ENCODE measurements at places on chromosomes 5 and 9.
A peak's percentile ranks its signal among the peaks of the same experiment; 100 is the strongest.

GRCh38 chr9:79742110-79742721 lies 170.5 kb downstream of the TLE4 start:
- no peak for DNase-seq

DNA sequence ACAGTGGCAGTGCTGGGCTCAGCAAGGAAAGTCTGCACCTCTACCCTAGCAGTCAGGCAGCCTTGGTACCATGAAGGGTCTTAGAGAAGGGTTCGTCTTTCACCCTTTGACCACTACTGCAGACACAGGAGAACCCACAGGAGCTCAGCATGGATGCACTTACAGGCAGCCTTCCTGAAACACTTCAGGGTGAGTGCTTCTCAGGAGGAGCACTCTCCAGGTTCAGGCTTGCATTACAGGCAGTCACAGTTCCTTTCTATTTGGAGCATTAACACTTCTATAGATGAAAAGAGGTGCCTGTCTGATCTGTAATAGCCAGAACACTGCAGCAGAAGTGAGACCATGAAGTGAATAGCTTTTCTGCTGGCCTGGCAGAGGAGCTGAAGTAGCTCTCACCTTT lies 8.7 kb upstream of the CYLC2 start:
- DNase-seq, result no peak

- DNase-seq, result no peak
Measured at GRCh38 chr9:81145331-81145963, 543.9 kb downstream of the TLE1 start.

DNA sequence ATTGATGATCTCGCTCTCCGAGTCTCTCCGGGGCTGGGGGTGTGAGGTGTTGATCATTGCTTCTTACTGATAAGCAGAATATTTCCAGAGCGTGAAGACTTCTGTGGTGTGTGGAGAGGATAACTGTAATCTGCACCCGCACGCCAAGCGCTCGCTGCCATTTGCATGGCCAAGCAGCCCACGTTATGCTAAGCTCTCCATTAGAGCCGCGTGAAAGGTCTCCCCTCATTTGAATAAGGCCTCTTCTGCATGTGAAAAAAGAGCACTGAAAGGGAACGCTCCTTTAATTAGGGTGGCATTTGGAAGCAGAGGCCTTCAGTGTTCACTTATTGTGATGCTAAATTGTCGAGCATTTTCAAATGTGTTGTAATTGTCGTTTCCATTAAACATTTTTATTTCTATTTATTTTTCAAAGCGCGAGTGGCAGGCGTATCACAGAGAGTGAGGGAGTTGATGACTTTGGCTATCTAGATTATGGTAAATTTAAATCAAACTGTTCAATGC lies 163.6 kb upstream of the IRX2 start:
- no peak for DNase-seq

DNA sequence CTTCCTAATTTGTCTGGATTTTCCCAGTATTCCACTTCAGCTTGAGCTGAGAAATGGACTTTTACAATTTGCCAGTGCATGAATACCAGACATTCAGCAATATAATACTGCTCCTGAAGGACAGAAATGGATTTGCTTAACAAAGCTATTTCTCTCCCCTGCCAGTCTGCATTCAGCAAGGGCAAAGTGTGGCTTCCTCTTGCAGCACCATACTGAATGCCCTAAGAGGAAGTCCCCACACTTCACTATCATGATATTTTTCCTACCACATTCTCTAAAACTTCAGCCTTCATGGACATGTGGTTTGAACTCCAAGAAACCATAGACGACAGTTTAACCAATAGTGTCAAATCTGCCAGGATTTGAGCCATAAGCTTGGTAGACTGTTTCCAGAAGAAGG lies 19.8 kb upstream of the TLE4 start:
- no peak for DNase-seq

- DNase-seq, result no peak
Measured at GRCh38 chr5:98513380-98513779, 260.1 kb upstream of the RGMB start.

DNA sequence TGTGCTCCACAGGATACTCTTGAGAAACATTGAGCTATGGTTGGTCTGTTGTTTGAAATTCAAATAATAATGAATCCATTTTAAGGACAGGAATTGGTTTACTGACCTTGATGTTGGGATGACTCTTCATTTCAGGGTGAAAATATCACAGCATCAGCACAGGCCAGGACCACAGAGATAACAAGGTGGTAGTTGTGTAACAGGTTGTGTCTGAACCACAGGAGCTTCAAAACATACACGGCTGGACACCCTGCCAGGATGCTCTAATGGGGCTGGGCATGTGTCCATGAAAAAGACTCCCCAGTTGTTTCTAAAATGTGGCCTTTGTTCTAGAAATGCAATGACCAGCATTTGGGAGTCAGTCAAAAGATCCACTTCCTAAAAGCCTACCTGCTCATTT lies 69.8 kb downstream of the ACO1 start:
- DNase-seq, result no peak

DNA sequence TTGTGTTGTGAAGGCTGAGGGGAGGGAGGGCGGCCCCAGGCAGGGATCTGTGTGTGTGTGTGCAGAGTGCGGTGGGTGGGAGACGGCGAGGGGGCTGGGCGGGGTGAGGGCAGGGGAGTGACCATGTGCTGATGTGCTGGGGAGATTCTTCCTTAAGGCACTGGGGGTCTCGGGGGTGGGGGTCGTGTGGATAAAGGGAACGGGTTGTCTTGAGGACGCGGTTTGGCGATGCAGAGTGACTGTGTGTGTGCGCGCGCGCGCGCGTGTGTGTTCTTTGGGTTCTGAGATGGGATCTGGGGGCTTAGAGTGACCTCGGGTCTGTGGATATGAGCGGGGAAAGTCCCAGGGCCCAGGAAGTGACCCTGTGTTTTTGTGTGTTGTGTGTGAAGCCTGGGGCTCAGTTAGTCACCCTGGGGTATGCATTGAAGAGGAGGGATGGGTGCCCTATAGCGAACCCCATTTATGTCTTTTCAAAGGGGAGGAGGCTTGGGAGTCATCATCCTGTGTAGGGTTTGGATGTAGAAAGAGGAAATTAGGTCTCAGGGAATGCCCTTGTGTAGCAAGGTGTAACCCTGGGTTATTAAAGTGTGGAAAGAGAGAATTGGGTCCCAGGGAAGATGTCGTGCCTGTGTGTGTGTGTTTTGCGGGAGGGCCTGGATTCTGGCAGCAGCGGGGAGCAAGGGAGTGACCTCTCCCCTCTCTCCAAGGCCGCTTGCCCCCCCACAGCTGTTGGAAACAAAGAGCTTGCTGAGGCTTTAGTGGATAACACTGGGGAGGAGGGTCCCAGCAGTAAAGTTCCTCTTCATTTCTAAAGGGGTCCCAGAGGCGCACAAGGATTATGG lies 1.4 kb downstream of the TMEFF1 start:
- DNase-seq, result no peak

DNA sequence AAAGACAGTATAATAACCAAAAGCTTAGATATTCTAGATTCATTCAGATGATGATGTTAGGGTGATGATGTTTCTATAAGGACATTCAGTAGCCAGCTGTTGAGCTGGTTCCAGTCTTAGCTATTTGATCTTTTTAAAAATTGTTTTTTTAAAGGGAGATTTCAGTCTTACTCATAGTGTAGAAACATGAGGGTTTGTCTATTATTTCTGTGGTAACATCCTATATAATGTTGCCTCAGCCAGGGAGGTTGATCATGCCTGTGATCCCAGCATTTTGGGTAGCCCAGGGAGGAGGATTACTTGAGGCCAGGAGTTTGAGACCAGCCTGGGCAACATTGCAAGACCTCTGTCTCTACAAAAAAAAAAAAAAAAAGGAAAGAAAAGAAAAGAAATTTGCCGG lies 167.8 kb downstream of the DOCK2 start:
- DNase-seq, result peak; percentile 78

DNA sequence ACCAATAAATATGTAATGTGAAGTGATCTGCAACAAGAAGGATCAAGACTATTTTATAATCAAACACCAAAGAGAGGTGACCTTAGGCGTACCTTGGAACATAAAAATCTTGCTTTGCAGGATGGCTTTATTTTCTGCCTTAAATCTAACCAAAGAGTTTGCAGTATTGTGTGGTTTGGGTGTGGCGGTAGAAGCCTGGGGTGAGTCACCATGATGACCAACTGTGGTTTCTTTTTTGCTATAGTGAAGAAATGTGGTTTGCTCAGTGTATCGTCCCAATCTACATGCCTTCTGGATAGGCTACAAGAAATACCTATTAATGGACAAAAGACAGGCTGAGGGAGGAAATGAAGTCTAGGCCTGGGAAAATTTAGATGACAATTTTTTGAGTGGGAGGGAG lies 5.1 kb upstream of the CAST start:
- DNase-seq, result peak; percentile 97

DNA sequence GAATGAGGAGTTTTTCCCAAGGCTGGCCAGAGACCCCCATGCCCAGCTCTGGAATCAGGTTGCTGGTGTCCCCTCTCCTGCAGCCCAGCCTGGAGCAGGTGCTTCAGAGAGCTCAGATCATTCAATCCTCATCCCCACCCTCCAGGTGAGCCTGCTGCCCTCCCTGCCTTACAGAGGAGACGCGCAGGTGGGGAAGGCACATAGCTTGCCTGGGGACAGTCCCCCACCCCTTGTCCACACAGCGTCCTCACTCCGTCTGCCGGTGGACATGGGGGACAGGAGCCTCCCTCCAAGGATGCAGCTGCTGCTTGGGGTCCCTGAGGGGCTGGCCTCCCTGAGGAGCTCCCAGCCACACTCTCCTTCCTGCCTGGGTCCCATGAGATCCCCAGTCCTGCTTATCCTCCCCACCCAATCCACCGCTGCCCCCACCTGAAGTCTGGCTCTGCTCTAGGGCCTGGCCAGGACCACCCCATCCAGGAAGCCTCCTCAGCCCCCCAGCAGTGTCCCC lies 17.1 kb upstream of the QSOX2 start:
- no peak for DNase-seq

DNA sequence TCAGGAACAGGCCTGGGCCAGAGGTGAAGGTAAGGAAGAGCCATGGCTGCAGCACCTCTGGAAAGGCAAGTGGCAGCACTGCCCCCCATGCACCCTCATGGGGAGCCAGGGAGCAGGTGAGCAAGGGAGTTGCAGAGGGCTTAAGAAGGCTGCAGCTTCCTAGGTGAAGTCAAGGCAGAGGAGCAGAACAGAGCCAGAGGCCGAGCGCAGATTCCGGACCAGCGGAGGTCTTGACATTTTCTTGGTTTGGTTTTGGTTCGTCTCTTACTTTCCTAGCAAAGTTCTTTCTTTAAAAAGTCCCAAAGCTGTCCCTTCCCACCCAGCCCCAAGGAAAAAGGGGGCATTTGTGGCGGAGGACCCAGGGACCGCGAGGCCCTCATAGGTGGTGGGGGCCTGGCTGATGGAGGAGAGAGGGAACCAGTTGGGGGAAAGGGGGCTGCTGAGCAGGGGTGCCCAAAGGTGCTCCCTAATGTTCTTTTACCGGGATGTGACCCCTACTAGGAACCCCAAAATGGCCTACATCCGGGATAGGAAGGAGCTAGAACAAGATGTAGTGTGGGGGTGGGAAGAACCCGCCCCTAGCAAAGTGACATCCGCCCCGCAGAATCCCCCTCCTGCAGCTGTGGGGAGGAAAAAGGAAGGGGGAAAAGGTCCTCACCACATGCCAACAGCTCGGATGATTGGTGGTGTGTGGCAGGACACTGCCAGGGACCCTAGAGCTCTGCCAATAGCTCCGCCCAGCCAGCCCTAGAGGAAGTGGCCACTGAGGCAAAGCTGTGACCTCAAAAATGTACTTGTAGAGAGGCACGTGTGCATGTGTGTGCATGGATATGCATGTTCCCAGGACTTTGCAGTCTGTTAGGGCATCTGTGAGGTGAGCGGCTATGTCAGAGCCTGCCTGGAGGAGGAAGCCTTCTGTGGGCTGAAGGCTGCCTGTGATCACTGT lies 914 bp upstream of the CD72 start:
- no peak for DNase-seq

- peak; percentile 2 for DNase-seq
Measured at GRCh38 chr5:72767289-72768010, 49.0 kb upstream of the TNPO1 start.

Measured in GM23248 (cell line).